ENCODE measurements at places on chromosomes 11 and 22. TPM values are rescaled to one million over a fixed set of nuclear protein-coding genes. Genes with fewer than 3 reads are reported as not detected.

GRCh38 chr11:123770712-123771111 lies 16.4 kb upstream of the OR6X1 start:
- no peak for DNase-seq

DNA sequence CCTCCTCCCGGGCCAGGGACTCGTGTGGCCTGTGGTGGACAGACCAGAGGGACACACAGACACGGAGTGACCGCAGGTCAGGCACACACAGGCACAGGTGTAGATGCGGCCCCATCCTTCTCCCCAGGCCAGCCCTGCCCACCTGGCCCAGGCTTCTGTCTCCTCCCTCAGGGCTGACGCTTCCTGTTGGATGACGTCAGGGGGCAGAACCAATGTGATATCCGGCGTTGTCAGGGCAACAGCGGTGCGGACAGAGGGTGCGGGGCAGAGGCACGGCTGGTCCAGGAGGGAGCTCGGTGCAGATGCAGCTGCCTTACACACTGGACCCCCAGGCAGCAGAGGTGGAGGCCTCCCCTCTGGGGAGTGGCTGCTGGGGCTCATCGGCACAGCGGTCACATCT lies 2.9 kb upstream of the TUBGCP6 start:
- no peak for DNase-seq

DNA sequence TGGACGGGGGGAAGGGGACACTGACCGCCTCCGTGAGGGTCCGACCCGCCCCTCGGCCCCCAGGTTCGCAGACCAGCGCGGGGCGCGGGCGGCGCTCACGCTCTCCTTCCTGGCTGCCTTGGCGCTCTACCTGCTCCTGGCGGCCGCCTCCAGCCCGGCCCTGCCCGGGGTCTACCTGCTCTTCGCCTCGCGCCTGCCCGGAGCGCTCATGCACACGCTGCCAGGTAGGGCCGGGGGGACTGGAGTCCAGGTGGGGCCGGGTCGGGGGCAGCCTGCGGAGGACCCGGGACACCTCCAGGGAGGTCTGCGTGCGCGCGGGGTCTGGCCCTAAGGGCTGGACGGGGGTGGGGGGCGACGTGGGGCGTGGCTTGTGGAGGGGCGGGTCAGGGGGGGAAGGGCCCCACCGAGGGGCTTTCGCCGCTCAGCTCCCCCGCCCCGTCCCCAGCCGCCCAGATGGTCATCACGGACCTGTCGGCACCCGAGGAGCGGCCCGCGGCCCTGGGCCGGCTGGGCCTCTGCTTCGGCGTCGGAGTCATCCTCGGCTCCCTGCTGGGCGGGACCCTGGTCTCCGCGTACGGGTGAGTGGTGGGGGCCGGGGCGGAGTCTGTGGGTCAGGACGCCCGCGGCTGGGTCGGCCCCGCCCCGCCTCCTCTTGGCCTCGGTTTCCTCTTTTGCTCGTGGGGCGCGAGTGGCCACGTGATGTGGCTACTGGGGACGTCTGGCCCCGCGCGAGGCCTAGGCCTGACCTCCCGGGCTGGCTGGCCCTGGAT lies 19.9 kb downstream of the PHLDA2 start:
- no peak for DNase-seq

Gene DNAJB7
- total RNA-seq: not detected

DNA sequence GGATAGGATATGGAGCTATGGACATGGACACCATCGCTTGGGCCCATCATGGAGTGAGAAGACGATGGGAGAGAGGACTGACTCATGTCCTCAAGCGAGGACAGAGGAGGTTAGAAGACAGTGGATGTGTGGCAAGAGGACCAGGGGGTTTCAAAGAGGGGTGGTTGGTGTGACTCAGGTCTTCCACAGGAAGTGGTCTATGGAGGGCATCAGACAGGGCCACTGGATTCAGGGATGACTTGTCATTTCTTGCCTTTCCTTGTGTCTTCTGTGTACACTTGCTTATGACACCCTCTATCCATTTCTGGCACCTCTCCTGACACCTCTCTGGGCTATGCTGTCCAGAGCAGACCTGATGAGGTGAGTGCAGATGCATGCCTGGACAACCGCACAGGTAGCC lies 115.4 kb downstream of the OSBP2 start:
- DNase-seq: no peak

- DNase-seq: no peak
These were observed 7.6 kb downstream of the KCNJ5 start for GRCh38 chr11:128898580-128899344.

DNA sequence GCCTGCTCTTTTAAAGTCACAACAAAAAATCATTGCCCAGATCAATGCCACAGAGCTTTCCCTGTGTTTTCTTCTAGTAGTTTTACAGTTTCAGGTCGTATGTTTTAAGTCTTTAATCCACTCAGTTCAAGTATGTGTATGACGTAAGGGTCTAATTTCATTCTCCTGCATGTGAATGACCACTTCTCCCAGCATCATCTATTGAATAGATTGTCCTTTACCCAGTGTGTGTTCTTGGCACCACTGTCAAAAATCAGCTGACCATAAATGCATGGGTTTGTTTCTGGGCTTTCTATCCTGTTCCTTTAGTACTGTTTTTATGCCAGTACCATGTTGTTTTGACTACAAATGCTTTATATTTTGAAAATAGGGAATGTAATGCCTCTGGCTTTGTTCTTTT lies 28.1 kb downstream of the INTS4 start:
- DNase-seq: no peak

GRCh38 chr22:23904573-23905254 lies 10.5 kb downstream of the MIF start:
- no peak for DNase-seq

DNA sequence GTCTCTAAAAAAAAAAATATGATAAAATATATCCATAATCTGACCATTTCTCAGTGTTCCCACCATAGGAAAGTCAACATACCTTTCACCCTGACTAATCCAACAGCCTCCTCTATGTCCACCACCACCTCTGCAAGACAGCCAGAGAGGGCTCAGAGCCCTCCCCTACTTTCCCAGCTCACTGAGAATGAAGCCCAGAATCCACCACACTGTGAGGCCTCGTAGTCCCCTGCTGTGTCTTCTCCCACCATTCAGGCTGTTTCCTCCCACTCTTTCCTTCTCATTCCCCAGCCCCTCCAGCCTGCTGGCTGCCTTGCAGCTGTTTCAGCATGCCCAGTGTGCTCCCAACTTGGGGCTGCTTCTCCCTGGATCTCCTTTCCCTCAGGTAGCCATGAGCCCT lies 27.0 kb downstream of the SGSM3 start:
- DNase-seq: no peak

DNA sequence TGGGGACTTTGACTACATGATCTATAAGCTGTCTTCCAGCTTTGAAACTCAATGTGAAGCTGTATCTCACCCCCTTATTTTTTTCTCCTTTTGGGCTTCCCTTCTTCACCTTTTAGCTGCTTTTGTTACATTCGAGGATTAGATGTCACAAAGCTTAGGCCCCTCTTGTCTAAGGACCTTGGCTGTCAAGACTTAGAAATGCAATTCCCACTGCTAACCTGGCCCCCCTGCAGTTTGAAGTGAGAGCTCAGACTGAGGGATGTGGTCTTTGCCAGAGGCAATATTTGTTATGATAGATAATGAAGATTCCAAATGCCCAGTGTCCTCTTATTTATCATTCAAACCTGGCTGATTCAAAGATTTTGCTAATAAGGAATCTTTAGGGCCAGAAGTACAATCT lies 128.3 kb downstream of the ARL14EP start:
- no peak for DNase-seq

Gene BRD1
- total RNA-seq: 17.9 TPM

GRCh38 chr22:20282901-20283673 lies 15.0 kb upstream of the RTN4R start:
- DNase-seq: no peak

DNA sequence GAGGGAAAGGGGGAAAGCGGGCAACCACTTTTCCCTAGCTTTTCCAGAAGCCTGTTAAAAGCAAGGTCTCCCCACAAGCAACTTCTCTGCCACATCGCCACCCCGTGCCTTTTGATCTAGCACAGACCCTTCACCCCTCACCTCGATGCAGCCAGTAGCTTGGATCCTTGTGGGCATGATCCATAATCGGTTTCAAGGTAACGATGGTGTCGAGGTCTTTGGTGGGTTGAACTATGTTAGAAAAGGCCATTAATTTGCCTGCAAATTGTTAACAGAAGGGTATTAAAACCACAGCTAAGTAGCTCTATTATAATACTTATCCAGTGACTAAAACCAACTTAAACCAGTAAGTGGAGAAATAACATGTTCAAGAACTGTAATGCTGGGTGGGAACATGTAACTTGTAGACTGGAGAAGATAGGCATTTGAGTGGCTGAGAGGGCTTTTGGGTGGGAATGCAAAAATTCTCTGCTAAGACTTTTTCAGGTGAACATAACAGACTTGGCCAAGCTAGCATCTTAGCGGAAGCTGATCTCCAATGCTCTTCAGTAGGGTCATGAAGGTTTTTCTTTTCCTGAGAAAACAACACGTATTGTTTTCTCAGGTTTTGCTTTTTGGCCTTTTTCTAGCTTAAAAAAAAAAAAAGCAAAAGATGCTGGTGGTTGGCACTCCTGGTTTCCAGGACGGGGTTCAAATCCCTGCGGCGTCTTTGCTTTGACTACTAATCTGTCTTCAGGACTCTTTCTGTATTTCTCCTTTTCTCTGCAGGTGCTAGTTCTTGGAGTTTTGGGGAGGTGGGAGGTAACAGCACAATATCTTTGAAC lies 6.8 kb downstream of the MALAT1 start:
- DNase-seq: peak; percentile 28

GRCh38 chr11:112167145-112167544 lies at the start of gene TEX12:
Gene TEX12 (plus strand): TSS chr11:112167372. CDS start chr11:112169269, 1,897 bp downstream.
- DNase-seq: no peak

GRCh38 chr11:79244241-79244772 lies 196.5 kb downstream of the TENM4 start:
- DNase-seq: peak; percentile 48

- no peak for DNase-seq
These were observed 20.7 kb downstream of the CDKN1C start for GRCh38 chr11:2864901-2865300.

GRCh38 chr22:18001040-18001893 lies 23.1 kb downstream of the MICAL3 start:
- DNase-seq: peak; percentile 98

Gene OR11H1
- not detected for total RNA-seq

DNA sequence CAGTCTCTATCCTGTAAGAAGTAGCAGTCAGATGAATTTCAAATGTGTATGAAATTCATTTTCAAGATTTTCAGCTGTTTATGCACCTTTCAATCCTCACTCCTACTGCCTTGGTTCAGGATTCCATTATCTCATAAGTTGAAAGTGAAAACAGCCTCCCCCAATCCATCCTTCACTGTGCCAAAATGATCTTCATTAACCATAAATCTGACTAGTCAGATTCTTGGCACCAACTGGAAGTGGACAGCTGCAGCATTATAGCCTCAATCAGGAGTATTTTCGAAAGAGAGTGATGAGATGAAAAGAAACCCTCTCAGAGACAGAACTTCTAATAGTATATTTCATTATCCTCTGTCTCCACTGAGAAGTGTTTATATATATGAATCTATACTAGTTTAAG lies 365.3 kb upstream of the PDGFD start:
- peak; percentile 79 for DNase-seq

- no peak for DNase-seq
These were observed 11.9 kb downstream of the CHID1 start for GRCh38 chr11:898540-899190.

DNA sequence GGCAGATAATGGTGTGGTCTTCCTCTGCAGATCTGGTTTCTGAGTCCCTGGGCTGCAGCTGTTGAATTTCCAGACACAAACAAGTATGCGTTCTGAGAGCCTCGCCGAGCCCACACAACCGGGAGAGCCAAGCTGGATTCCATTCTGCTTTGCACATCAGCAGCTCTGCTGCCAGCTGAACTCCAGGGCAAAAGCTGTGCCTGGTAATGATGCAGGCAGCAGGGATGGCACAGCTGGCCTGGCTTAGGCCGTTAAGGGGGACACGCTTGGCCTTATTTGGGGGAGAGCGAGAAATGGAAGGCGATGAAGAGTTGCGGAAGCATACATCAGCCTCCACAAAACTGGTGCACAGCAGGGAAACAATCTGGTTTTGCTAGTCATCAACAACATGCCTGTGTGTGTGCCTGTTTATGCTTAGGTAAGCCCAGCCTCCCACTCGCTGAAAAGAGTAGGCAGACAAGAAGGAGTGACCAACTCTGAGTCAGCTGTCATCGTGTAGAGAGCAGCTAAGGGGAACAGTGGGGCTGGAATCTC lies 25.1 kb downstream of the ADAMTS8 start:
- peak; percentile 82 for DNase-seq

- peak; percentile 85 for DNase-seq
These were observed 79.7 kb downstream of the MAML2 start for GRCh38 chr11:96263238-96263763.

DNA sequence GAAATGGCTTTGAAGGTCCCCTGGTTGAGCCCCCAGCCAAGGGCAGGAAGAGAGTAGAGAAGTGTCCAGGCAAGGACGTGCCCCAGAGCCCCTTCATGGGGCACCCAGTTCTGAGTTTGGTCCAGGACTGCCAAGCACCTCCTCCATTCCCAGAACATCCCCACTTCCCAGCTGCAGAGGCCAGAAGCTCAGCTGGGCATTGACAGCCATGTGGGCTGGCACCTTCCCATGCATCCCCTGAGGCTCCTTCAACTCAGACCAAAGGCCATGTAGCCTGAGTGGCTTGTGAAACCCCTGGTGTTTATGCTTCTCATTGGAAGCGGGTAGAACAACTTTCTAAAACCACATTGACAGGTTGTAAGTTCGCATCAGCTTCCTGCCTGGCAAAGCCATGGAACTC lies 789.6 kb downstream of the TBC1D22A start:
- no peak for DNase-seq

Gene OR8A1
- not detected for total RNA-seq

- no peak for DNase-seq
These were observed 9.8 kb downstream of the SCN4B start for GRCh38 chr11:118142809-118143208.

- DNase-seq: no peak
These were observed 123.3 kb upstream of the CRYBB3 start for GRCh38 chr22:25076336-25076735.

GRCh38 chr11:61343792-61344745 lies 11.0 kb downstream of the TKFC start:
- no peak for DNase-seq

DNA sequence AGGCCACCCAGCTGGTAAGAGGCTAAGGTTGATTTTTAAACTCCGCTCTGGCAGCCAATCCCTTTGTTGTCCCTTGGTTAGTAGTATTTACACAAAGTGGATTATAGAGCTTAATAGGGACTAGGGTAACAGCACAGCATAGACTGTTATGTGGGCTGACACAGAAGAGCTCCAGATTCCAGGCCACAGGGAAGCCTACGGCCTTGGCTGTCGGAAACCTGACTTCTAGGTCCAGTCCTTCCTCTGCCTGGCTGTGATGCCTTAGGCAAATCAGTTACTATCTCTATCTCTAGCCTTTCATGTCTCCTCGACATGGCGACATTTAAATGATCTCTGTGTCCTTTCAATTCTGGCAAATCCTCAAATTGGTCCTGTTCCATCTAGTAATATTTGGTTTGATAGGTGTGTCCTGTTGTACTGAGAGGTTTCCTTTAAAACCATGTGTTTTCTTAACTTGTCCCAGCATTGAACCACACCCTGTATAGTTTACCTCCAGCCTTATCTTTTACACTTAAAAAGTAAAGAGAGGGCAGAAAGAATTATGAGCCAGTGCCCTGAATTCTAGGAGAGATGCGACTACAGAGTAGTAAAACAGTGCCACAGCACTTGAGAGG lies 4.2 kb downstream of the MMP1 start:
- DNase-seq: no peak

Gene SCGB1D2
- total RNA-seq: not detected

Gene MICAL3
- 21.0 TPM for total RNA-seq

Gene FIBIN
- total RNA-seq: 0.98 TPM

- DNase-seq: peak; percentile 37
These were observed 18.4 kb downstream of the OR2AT4 start for GRCh38 chr11:75078233-75078632.
